Cerebellar nuclear complex (tissue), 1 donor: ENCODE measurements at places on chromosomes 5 and 9.

GRCh38 chr5:62600560-62601252 is 22.1 kb downstream of the LRRC70 start:
- no peak for DNase-seq

DNA sequence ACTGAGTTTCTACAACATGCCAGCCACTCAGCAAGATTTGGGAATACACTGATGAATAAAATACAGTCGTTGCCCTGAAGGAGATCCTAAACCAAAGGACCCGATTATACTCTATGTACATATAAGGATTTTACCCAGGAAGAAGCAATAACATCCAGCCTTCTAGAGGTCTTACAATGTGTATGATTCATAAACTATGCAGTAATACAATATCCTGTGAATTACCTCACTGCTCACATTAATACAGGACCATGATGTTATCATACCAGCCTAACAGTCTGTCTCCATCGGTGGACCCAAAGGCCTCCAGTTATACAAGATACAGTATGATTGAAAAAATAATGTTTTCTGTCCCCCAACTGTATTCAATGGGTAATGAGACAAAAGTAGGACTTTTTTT is 310.5 kb upstream of the TRPM3 start:
- DNase-seq: no peak

GRCh38 chr5:151719228-151720000 is 32.7 kb upstream of the SPARC start:
- DNase-seq: no peak

DNA sequence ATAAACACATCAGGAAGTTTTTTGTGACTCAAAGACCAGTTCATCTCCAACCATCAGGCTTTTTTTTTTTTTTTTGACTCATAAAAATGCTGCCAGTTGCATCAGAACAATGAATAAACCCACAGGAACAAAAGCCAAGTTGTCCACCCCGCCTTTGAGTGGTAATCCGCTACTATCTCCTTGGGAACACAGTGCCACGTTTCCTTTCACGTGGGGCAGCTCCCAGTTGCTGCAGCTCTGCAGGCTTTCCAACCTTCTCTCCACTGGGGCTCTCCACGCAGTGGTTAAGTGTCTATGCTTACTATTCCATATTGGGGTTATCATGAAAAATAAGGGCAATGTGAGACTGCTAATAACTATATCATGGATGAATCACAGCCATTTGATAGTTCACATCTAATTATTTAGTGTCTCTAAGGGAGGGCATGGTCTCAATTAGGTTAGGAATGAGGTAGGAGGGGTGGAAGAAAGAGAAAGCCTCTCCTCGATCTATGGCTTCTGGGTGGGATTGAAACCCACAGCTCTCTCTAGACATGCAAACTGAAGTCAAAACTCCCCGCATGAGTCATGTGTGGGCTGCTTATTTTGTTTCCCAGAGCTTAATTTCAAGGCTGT is 55.8 kb upstream of the ACTBL2 start:
- no peak for DNase-seq

DNA sequence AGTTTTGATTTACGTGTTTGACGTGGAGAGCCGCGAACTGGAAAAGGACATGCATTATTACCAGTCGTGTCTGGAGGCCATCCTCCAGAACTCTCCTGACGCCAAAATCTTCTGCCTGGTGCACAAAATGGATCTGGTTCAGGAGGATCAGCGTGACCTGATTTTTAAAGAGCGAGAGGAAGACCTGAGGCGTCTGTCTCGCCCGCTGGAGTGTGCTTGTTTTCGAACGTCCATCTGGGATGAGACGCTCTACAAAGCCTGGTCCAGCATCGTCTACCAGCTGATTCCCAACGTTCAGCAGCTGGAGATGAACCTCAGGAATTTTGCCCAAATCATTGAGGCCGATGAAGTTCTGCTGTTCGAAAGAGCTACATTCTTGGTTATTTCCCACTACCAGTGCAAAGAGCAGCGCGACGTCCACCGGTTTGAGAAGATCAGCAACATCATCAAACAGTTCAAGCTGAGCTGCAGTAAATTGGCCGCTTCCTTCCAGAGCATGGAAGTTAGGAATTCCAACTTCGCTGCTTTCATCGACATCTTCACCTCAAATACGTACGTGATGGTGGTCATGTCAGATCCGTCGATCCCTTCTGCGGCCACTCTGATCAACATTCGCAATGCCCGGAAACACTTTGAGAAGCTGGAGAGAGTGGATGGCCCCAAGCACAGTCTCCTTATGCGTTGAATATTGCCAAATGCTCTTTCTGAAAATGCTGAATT is 850 bp downstream of the RRAGA start:
- DNase-seq: peak; percentile 54

GRCh38 chr5:134141331-134142050 is 27.0 kb downstream of the TCF7 start:
- no peak for DNase-seq

DNA sequence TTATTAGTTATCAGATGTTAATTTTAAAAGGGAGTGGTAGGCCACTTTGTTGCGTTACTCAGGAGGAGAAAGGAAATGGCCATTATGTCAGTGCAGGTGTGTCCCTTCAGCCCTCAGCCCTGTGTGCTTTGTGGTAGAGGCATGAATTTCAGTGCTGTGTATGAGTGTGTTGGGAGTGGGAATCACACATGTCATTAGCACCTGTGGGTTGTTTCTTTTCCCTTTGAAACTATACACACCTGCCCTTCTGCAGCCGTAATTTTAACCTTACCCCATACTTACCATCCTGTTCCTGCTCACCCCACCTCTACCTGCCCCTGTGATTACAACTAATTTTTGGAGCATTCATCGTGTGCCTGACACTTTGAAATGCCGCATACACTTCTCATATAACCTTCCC is 156.4 kb downstream of the ARHGAP26 start:
- DNase-seq: no peak

DNA sequence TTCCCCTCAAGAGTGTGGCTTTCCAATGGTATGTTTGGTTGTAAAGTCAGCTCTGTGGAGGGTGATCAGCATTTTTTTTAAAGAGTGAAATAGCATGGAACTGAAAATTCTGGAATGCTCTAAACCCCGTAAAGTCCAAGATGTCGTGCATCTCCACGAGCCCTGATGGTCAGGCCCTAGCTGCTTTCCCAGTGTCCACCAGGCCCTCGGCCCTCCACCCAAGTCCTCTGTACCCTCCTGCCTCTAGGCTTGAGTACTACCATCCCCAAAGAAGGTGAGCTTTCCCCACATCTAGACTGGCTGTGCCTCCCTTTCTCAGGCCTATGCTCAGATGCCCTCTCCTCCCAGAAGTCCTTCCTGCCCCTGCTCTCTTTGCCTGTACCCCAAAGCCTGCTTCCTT is 280.3 kb downstream of the GADD45G start:
- DNase-seq: no peak

DNA sequence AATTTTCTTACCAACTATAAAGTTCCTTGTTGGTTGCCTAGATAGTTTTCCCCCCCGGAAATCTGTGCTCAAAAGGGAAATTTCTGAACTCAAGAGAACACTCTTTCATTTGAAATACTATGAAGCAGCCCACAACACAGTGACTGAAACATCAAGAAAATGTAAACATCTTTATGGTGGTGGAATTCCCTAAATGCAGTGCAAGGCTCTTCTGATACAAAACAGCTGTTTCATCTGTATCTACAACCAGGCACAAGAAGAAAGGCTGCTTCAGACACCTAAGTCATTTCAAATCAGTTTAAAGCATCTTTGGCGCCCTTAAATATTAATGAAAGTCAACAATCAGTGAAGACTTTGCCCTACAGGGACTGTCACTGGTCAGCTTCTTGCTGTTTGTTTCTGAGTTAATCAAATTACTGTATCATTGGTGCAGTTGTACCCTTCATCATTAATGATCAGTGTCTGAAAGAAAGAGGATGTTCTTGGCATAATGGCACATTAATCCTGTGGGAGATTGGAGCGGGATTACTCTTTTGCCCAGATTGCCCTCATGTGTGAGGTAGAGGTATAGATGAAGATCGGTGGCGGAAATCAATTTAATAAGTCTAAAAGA is 947.0 kb downstream of the NR2F1-AS1 start:
- no peak for DNase-seq

GRCh38 chr5:40916226-40916625 is 6.9 kb downstream of the C7 start:
- no peak for DNase-seq

GRCh38 chr5:135399794-135400542 is 937 bp upstream of the MACROH2A1 start:
- DNase-seq: no peak

GRCh38 chr5:74145951-74146350 is 494.6 kb downstream of the ENC1 start:
- DNase-seq: no peak

DNA sequence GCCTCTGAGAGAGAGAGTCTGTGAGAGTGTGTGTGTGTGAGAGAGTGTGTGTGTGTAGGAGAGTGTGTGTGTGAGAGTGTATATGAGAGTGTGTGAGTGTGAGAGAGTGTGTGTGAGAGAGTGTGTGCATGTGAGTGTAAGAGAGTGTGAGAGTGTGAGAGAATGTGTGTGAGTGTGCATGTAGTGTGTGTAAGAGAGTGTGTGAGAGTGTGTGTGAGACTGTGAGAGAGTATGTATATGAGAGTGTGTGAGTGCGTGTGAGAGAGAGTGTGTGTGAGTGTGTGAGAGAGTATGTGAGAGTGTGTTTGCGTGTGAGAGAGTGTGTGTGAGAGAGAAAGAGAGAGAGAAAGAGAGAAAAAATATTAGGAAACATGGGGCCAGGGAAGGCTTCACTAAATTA is 588.3 kb upstream of the SGCD start:
- no peak for DNase-seq

- no peak for DNase-seq
Measured at GRCh38 chr5:154312576-154312975, 122.0 kb downstream of the GALNT10 start.

- DNase-seq: no peak
Measured at GRCh38 chr5:76807296-76807695, 11.5 kb upstream of the F2RL1 start.

DNA sequence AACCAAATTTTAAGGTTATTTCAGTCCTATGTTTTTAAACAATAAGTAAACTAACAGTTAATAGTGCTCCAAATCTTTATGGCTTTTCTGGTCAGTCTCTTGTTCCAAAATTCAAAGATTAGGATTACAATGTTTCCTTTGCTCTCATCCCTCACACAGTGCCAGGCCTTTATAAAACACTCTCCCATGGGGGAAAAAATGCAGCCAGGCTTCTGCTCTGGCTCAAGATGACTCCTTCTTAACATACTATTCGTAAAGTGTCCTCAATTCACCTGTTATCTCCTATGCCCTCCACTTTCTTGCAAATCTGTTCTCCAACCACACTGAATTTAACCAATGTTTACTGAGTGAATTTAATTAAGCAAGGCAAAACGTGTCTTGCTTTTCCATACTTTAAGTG is 1.4 kb downstream of the CEP120 start:
- DNase-seq: no peak

DNA sequence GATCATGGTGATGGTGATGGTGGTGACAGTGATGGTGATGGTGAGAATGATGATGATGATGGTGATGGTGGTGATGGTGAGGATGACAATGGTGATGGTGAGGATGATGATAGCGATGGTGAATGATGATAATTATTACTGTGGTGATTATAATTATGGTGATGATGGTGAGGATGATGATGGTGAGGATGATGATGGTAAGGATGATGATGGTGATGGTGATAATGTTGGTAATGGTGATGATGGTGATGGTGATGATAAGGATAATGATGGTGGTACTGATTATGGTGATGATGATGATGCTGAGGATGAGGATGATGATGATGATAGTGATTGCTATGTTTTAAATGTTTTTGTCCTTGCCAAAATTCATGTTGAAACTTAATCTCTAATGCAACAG is 37.3 kb upstream of the HRH2 start:
- no peak for DNase-seq

DNA sequence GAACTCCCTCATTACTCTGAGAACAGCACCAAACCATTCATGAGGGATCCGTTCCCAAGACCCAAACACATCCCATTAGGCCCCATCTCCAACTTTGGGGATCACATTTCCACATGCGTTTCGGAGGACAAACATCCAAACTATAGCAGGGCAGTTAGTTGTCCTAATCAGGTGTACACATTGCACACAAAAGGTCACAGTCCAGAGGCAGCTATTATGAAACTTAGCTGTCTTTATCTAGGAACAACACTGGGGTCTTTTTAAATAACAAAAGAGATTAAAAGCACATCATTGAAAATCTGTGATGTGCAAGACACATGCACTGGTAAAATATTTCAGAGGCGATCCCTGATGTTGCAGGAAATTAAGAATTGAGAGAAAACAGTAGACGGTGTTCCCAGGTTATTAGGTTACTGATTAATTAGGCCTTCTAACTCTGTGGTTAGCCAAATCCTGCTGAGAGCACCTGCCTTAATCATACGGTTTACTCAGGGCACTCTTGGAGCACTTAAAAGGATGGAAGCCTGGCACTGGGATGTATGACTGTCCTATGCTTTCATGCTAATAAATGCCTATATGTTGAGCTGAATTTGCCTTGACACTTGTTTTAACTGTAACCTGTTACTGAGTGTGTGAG is 1574.5 kb upstream of the WWC1 start:
- no peak for DNase-seq

DNA sequence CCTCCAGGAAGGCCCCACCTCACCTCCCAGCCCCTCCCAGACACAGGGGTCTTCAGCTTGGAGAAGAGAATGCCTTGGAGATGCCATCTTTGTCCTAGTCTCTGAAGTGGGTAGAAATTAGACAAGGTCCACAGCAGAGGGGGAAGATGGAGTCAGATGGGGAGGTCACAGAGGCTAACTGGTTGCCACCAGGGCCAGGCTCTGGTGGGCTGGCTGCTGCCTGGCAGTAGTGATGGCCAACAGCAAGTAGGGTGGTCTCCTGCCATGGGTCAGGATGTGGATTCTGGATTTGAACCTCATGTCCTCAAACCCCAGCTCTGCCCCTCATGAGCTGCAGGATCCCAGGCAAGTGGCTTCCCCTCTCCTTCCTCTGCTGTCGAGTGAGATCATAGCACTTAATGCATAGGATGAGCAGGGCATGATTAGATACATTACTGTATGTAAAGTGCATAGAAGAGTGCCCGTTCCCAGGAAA is 38.7 kb upstream of the NEK6 start:
- DNase-seq: no peak

DNA sequence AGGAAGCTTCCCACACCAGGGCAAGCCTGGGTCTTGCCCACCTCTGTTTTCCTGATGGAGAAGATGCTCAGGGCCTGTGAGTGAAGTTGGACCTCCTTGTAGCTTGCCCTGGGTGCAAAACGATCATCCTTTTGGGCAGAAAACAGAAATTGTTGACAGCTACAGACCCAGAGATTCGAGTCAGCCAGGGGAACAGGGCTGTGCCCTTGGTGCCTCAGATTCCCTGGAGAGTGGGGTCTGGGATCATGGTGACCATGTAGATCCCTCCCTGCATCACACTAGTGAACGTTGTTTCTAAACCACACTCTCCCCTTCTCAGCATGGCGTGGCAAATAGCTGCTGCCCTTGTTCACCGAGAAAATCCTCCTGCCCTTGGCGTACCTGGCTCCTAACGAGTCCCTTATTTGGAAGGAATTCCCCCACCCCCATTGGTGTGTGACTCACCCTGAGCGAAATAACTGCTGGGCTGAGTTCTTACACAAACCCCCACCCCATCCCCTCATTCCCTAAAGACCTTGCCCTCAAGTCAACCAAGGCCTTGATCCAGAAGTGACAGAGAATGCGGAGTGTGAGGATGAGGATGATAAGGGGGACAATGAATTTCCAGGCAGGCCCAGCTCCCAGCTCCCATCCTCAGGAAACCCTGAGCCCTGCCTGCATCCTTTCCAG is 1.1 kb upstream of the DCANP1 start:
- DNase-seq: no peak
